ENCODE measurements at places on chromosomes 5 and 9.
A peak's percentile ranks its signal among the peaks of the same experiment; 100 is the strongest.

DNA sequence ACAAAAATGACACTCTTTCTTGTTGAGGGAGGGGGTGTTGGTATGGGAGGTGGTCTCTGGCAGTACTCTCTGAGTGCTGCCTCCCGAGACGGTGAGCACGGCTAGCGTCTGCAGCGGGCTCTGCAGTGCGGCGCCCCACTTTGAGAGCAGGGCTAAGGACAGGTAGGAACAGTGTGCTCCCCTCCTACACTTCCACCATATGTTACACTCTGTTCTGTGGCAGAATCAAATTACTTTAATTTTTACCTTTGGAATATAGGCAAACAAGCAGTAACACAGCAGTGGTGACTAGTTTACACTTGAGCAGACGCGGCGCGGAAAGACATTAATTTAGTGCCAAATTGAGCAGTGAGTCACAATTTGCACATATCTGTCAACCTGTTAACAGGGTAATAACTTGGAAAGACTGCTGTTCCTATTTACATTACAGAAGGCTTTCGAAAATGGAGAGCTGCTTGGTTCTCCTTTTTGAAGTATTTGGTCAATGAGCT, 136.3 kb downstream of the MED27 start:
- DNase-seq: no peak

DNA sequence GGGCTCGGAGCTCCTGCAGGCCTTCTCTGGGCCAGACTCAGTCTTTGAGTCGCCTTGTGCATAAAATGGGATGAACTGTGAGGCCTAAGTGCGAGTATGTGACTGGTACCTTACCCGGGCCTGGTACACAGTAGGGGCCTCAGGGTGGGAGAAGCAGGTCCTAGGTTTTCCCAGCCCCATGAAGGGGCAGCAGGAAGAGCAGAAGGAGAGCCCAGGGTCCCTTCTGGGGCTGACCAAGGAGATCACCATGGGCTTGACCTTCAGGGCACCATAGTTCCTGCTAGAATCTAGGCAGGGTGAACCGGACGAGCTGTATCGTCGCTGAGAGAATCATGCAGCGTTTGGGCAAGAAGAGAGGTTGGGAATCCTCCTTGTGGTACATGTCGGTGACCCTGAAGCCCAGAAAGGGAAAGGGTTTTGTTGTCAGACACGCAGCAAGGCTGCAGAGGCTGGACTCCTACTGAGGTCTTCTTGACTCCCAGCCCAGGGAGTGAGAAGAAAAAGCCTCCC, 373 bp upstream of the PHYKPL start:
- DNase-seq: no peak

- no peak for DNase-seq
Measured at GRCh38 chr9:18923671-18924430, 109.2 kb downstream of the SAXO1 start.

DNA sequence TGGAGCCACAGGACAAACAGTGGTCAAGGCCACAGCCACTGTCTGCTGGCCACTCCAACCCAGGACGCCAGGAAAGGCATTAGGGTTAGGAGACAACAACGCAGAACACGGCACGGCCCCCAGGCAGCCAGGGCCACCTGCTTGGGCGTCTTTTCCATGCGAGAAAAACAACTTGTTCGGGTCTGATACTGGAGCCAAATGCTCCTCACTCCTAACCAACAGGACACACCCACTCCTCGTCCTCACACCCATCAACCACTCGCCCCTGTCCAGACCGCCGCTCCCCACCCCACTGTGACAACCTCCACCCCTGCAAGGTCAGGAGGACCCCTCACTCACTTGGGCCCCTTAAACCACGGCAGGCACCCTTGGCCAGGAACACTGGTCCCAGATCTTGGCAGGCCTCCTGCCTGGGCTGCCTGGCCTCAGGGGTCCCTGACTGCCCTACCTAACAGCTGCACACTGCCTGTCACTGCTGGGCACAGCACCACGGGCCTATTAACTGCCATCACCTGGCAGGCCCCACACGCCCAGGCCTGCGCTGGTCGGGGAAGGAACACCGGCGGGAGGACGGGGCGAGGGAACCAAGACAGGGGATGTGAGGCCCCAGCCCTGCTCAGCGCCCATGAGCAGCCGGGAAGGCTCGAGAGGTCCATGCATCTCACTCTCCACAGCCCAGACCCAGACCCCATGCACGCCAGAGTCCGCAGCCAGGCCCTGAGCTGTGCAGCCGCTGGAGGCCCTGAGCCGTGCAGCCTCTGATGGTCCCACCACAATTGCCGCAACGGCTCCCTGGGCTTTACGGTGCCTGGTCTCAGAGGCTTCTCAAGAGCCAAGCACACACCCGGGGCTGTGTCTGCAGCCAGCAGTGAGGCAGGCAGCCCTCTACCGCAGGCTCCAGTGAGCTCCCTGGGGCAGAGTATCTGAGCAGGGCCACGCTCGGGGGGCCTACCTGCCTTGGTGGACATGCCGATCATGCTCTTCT, 13.8 kb downstream of the CLPTM1L start:
- DNase-seq: no peak

DNA sequence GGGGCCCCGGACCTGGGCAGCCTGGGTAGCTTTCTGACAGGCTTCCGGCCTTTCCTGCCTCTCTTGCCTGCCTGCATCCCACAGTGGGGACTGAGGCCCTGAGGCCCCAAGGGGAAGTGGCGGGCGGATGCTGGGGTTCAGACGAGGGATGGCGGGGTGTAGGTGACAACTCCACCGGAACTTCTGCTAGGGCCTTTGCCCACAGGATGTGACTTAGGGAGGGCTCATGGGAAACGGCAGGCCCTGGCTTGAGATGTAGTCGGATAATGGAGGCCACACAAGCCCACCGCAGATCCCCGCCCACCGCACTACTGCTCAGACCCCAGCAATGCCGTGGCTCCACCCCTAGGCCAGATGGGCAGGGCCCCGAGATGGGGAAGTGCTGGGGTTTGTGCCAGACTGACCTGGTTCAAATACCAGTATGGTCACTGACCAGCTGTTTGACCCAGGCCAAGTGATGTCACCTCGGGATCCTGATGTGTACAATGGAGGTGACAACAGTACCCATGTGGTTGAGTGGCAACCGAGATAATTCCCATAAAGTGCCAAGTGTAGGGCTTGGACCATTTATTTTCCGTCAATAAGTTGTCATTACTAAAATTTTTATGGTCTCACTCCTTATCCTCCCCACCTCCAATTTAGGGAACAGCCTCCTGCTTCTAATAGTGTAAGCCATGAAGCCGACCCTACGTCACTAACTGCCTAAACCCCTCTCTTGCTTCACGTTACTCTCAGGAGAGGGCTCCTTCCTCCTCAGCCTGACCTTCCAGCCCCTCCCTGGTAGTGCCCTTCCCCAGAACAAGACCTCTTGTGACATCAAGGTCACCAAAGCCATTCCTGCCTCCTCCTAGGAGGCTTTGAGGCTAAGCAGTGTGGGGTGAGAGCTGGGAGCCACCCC, 2.5 kb upstream of the CDK9 start:
- DNase-seq: no peak

DNA sequence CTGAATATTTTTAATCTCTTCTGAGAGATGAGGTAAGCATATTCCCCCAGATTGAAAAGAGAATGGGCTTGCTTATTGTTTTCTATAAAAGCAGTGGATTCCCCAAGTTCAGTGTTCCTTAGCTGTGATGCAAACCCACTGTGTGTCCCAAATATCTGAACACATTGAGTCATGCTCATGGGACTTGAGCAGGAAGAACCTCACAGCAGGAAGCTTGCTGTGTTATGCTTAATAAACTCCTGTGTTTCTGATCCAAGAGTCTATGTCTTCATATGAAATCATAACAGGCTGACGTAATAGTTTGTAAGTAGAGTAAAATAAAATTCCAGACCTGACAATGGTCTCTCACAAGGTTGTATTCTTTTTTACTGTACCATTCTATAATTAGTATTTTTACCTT, 24.8 kb upstream of the LOX start:
- DNase-seq: peak; percentile 60

DNA sequence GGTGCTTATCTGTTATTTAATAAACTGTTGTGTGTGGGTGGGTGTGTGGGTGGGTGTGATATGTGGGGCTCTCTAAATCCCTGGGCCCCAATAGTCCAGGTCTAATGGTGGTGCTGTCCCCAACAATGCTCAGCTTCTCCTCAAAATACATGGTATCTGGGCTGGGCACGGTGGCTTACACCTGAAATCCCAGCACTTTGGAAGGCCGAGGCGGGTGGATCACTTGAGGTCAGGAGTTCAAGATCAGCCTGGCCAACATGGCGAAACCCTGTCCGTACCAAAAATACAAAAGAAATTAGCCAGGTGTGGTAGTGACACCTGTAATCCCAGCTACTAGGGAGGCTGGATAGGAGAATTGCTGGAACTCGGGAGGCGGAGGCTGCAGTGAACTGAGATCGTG, 4.5 kb upstream of the ORM1 start:
- DNase-seq: no peak

DNA sequence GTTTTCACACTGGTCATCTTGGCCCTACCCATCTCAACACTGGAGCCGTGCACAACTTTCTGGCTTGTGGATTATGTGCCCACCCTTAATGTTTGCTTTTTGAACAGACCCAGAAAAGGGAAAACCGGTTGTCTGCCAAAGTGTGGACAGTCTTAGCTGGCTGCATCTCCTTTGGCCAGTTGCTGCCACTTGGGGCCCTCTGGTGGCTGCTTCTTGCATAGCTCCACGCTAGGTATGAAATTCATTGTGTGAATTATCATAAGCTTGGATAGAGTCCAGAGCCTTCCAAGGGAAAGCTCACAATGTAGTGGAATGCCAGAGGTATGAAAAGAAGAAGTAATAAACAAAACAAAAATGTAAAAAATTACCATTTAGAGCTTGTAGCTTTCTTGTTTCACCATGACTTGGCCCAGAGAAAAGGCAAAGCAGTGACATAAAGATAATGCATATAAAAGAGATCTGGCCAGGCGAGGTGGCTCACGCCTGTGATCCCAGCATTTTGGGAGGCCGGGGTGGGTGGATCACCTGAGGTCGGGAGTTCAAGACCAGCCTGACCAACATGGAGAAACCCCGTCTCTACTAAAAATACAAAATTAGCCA, 12.5 kb upstream of the SLC36A3 start:
- DNase-seq: peak; percentile 21

DNA sequence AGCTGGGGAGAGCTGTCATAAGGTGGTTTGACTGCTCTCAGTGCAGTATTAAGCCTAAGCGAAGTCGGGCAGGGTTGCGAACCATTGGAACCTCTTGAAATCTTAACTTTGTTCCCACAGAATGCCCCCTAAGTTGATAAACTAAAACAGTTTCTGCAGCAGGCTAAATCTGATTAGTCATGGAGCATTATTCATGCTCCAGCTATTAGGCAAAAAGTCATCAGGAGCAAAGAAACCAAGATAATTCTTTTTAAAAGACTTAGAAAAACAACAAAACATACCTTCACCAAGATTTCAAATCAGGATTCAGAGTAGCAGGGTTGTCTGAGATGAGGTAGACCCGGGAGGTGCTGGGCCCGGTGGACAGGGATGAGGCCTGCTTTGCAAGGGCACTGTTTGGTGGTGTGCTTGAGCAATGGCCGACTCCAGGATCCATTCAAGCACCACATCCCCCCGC, 69.9 kb upstream of the PLPP1 start:
- DNase-seq: no peak

- no peak for DNase-seq
Measured at GRCh38 chr5:157744051-157745011, 819 bp downstream of the LSM11 start.

GRCh38 chr5:134093351-134093750, 21.1 kb upstream of the TCF7 start:
- no peak for DNase-seq

Measured in RCC 7860 (cell line).